ENCODE measurements at places on chromosomes 2 and 18.
A peak's percentile ranks its signal among the peaks of the same experiment; 100 is the strongest.

GRCh38 chr2:112480530-112481049 lies 1.4 kb upstream of the TTL start:
- DNase-seq: no peak

- DNase-seq: no peak
Measured at GRCh38 chr2:234341306-234341985, 155.4 kb downstream of the ARL4C start.

DNA sequence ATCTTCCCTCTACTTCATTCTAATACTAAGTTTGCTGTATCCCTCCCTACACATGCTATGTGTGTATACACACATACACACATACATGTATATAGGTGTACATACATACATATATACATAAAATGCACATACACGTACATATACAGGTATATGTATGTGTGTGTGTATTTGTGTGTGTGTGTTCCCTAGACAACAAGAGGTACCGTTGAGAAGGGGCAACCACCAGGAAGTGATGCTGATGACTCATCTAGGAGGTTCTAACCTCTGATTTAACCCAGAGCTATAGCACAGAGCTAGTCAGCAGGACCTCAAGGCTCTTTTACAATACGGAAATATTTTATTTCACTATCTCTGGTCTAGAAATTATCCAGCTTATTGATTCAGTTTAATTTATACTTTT lies 139.2 kb downstream of the LAMA3 start:
- no peak for DNase-seq

GRCh38 chr2:202113571-202114142 lies 40.6 kb downstream of the KIAA2012 start:
- DNase-seq: peak; percentile 55

DNA sequence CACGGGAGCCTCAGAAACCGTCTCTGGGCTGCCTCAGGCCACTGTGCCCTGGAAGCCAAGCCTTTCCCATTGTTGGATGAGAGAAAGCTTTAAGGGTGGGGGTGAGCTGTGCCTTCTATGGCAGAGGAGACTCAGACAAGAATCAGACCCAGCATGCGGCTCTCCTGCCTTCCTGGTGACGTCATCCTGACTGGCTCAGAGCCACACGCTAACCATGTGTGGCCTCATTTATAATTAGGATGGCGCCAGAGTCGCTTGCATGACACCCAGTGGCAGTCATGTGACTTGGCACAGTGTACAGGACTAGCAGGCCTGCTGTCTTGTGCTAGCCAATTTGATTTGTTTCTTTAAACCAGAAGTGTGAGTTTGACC lies 99.1 kb downstream of the SH3BP4 start:
- DNase-seq: peak; percentile 76

DNA sequence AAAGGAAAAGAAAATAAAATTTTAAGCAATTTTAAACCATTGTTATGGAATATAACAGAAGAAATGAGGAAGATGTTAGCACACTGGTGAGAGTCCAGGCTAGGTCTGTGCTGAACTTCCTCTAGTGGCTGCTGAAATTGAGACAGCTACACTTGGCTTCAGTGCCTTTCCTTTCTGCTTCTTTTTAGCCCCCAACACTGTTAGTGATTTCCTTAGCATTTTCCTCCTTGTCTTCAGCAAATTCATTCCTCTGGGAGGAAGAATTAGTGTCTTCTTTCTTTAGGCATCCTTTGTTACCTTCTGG lies 47.6 kb downstream of the ITGAV start:
- no peak for DNase-seq

GRCh38 chr2:40396124-40396523 lies 55.8 kb downstream of the SLC8A1 start:
- no peak for DNase-seq

DNA sequence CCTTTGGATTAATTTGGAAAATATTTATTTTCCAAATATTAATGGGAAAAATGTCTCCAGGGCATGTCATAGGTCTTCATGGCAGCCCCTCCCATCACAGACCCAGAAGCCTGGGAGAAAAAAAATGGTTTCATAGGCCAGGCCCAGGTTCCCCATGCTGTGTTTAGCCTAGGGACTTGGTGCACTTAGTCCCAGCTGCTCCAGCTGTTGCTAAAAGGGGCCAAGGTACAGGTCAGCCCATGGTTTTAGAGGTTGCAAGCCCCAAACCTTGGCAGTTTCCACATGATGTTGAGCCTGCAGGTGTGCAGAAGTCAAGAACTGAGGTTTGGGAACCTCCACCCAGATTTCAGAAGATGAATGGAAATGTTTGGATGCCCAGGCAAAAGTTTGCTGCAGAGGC lies 309.6 kb downstream of the SOCS6 start:
- no peak for DNase-seq

- no peak for DNase-seq
Measured at GRCh38 chr2:101740555-101740964, 43.1 kb downstream of the MAP4K4 start.

- DNase-seq: no peak
Measured at GRCh38 chr2:236682651-236683422, 113.2 kb downstream of the ACKR3 start.

DNA sequence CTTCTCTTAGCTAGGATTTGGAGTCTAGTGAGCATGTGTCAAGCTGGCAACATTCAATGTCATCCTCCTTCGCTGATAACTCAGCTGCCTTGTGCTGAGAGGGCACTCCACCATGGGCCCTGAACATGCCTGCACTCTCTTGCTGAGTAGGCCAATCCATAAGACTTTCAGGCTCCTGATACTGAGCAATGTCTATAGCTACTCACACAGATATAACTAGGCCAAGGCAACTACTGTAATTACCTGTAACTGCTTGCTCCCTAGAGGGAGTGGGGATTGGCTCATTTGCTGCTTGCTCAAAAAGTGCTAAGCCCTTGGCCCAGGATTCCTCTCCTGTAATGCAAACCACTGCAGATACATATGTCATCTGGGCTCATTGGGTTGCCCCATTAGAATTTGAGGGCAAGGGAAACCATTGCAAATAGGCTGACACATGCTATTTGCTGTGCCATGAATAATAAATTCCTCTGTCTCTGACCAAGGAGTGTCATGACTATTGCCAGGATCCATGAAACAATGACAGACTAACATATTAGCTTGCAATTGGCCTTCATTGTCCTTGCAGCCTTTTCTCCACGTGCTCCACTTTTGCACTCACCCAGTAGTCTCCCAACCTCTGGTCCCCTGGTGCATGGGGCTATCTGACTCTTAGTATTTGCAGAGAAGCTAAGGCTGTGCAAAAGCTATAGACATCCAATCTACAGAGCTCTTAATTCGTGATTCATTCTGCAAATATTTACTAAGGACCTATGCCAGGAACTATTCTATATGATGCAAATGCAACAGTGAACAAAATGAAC lies 36.9 kb upstream of the BMPR2 start:
- peak; percentile 2 for DNase-seq

- no peak for DNase-seq
Measured at GRCh38 chr2:29920631-29921559, 491 bp downstream of the ALK start.

DNA sequence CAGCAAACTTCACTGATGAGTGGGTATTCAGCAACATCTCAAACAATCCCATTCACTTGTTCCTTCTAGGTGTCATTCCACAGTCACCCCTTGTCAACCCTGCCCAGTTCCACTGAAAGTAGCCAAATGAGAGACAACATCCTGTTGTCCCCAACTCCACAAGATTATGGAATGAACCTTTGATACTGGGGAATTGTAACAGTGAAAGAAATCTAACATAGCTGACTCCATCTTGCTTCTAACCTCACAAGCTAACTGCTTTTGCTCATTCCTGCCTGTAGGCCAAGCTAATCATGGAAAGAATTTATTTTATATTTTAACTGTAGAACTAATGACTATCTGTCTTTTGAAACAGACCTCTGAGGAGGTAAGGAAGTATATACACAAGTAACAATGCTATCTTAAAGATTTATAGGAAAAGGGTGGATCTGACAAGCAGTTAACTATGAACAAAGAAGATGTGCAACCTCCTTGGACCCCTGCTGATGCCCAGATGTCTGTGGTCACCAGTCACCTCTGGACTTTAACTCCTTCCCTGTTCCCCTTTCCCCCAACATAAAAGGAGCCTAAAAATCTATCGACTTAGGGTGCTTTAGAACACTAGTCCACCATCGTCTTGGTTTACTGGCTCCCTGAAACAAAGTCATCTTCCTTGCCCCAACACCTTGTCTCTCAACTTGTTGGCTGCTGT lies 6.9 kb upstream of the ANXA4 start:
- no peak for DNase-seq

GRCh38 chr2:112818094-112818902 lies 18.3 kb downstream of the IL1B start:
- DNase-seq: no peak

DNA sequence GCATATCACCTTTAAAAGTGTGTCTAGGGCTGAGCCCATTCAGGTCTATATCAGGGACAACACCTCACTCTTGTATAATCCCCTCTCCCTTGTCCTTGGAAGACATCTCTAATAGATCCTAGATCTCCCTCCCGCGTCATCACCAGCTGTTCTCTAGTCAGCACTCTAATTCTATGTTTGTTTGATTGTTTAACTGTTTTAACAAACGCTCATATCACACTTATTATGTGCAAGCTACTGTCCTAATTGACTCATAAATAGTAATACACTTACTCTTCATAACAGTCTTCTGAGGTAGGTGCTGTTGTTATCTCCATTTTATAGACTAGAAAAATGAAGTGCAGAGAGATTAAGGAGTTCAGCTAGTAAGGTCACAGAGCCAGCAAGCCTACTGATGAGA lies 1.6 kb upstream of the ERMN start:
- DNase-seq: no peak

- DNase-seq: no peak
Measured at GRCh38 chr18:12079491-12080237, 14.0 kb upstream of the ANKRD62 start.

DNA sequence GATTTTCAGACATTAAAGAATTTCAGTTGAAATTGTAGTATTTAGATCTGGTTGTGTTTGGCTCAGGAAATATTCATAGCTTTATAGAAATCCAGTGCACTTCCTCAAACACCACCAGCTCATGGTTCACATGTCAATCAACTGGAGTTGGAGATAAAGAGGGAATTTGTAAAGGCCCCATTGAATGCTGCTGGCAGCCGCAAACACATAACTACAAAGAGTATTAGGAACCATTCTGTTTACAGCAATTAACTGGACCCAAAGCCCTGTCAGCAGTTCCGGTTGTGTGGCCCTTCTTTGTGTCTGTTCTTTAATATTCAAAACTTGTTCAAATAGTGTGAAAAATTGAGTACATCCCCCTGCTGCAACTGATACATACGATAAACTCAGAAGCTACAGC lies 107.4 kb upstream of the LRRTM4 start:
- no peak for DNase-seq

GRCh38 chr2:1790473-1790872 lies 46.2 kb upstream of the PXDN start:
- DNase-seq: no peak

- no peak for DNase-seq
Measured at GRCh38 chr2:15965564-15966019, 25.2 kb downstream of the MYCN start.

- DNase-seq: no peak
Measured at GRCh38 chr2:26721115-26722032, 28.9 kb downstream of the KCNK3 start.

DNA sequence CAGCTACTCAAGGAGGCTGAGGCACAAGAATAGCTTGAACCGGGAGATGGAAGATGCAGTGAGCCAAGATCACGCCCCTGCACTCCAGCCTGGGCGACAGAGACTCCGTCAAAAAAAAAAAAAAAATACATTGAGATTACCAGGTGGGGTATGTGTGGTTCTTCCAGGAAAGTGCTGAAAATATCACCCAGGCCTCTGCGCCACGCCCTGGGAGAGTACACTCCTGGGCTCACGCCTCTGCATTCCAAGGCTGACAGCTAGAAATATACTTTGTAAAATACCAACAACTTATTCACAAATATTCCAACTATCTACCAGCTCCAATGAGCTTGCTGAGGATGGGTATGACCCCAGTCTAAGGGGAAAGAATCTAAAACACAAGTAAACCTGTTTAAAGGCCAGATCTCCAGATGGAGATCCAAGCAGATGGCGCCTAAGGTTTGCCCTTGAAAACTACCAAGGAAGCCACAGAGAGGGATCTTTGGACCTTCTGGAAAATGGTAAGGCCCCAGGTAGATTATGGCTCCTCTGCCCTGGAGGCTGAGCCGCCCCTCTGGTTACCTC lies 21.6 kb upstream of the B3GNT7 start:
- no peak for DNase-seq

DNA sequence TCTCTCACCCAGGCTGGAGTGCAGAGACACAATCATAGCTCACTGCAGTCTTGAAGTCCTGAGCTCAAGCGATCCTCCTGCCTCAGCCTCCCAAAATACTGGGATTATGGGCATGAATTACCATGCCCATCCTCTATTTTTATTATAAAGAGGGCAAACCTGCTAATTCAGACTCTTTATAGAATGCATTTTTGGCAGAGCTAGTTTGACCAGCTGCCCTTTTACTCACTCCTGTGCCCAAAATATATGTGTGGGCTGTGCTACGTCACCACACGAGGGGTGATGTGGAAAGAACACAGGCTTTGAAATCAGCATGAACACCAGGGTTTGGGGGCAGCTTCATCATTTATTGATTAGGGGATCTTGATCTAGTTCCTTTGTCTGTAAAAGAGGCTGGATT lies 137.8 kb downstream of the CLIP4 start:
- DNase-seq: no peak

DNA sequence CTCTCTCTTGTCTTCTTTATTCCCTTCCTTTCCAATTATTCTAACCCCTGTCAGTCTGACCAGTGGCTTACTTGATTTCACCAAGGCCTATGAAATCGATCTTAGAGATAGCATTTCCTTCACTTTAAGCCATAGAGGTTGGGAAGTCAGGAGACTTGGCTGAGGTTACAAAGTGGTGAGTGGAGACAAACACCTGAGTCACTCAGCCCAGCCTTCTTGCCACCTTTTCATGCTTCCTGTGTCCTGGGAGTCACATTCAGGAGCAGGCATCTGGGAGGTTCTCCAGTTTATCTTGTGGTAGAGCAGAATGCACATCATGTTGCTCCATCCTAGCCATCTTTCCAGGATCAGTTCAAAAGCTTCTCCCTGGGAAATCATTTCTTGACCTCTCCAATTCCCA lies 59.1 kb downstream of the VSNL1 start:
- no peak for DNase-seq

DNA sequence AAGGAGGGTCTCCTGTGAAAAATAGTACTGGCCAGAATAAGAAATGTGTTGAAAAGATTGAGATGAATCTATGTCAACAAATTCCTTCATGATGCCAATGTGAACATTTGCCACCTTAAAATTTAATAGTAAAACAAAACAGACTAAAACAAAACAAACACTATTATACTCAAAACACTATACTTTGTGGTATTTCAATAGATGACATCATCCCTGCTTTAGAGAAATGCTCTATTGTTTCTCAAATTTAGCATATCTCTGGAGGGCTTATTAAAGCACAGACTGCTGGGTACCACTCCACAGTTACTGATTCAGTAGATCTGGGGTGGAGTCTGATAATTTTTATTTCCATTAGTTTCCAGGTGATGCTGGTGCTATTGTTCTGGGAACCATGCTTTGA lies 579.4 kb upstream of the FAM98A start:
- no peak for DNase-seq

DNA sequence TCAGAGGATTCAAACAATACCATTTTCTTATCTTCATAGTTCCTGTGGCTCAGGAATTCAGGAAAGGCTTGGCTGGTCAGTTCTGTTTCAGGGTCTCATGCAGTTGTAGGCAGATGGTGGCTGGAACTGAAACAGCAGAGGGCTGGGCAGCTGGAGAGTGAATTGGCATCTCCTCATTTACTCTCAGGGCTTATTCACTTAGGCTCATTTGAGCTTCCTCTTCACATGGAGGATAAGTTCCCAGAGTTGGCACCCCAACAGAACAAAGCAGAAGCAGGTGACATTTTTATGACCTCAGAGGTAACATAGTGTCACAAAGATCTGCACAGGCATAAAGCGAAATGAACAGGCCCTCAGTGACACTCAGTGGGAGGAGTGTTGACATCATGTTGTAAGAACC lies 66.1 kb downstream of the RBBP8 start:
- no peak for DNase-seq

All from amniotic stem cell (primary cell).